ENCODE measurements at places on chromosomes 3 and 15. TPM values are rescaled to one million over a fixed set of nuclear protein-coding genes. Genes with fewer than 3 reads are reported as not detected.

DNA sequence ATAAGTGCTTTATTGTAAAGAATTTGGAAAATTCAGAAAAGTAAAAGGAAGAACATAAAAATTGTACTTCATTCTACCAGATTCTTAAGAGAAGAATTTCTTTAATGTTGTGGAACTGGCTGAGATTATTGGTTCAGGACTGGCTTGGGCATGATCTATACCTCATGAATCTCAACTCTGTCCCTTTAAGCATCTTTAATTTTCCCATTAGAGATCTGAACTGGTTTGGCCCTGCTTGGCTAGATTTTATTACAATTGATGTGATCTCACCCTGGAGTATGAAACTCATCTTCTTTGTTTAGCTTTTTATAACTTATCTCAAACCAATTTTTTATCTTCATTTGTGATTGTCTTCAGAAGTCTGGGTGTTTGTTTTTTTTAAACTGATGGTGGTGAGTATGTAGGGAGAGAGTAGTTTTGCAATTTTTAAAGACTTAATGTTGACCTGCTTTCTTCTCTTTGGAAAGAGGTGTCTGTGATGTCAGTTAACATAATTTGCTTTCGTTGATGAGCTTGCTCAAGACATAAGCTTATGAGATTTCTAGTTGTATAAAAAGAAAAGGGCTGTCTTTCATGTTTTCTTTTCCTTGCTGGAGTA, 61.9 kb downstream of the ZNF609 start:
- DNase-seq = no peak
- H3K4me3 ChIP-seq = no peak overlapping the region

DNA sequence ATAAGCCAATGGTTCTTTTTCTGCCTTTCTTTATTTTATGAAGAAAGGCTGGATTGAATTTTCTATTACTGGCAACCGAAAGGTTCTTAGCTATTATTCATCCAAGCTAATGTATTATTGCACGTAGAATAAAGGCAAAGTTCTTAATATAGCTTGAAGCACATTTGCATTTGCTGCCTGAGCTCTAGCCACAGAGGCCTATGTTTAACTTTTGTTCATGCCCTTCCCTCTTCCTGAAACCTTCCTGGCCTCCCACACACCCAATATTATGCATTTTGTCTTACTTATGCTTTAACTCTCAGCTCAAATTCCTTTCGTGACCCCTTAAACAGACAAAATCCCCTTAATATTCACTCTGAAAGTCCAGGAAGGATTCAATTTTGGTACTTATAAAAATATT, 71.0 kb upstream of the ZNF280D start:
- H3K4me3 ChIP-seq = no peak overlapping the region
- H3K36me3 ChIP-seq = no peaks in the 10 kb centered on the region
- H3K4me1 ChIP-seq = no peaks in the 10 kb centered on the region
- DNase-seq = no peak
- no peaks in the 10 kb centered on the region for H3K27me3 ChIP-seq

Gene CLDN18
- total RNA-seq = not detected

Gene FBXL2
- total RNA-seq = 16.6 TPM

Gene COPB2
- total RNA-seq = 137 TPM

Gene LRRC31
- total RNA-seq = 1.1 TPM

GRCh38 chr15:37135225-37135624, 34.9 kb upstream of the MEIS2 start:
- no peaks in the 10 kb centered on the region for H3K4me1 ChIP-seq
- no peak overlapping the region for H3K27ac ChIP-seq
- DNase-seq = no peak

DNA sequence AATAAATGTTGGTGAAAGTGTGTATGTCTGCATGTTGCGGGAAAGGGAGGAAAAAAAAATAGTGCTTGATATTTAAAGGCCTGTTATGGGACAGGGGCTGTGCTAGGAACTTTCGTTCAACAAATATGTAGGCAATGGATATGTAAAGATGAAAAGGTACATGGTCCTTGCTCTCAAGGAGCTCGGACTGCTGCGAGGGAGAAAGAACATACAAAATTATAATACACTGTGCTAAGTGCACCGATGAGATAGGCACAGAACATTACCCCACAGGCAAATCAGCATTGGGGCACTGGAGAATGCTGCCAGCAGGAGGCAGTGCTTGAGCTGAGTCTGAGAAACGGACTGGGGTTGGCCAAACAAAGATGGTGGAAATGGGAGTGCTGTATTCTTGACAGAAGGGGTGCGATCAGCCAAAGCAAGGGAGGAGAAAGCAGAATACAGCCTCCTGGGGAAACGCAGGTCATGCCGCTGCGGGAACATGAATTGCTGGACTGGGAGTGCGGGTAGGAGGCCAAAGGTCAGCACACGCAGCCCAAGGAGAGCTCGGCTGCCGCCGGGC, 649 bp downstream of the C15orf40 start:
- H3K4me1 ChIP-seq = peaks cover 5% of the 10 kb centered on the region
- peak overlapping the region; percentile 82 for H3K27ac ChIP-seq
- H3K4me3 ChIP-seq = peak overlapping the region; percentile 98
- H3K27me3 ChIP-seq = no peaks in the 10 kb centered on the region
- H3K36me3 ChIP-seq = no peaks in the 10 kb centered on the region
- DNase-seq = peak; percentile 71

- no peak for DNase-seq
- no peak overlapping the region for H3K4me3 ChIP-seq
- H3K36me3 ChIP-seq = no peaks in the 10 kb centered on the region
- no peaks in the 10 kb centered on the region for H3K4me1 ChIP-seq
- H3K27ac ChIP-seq = no peak overlapping the region
- H3K27me3 ChIP-seq = no peaks in the 10 kb centered on the region
Observed at GRCh38 chr3:126781889-126782491, 78.0 kb downstream of the CHCHD6 start.

Gene CHRFAM7A
- total RNA-seq = 16.4 TPM

Gene GPR27
- total RNA-seq = 29.1 TPM

- H3K27me3 ChIP-seq = no peaks in the 10 kb centered on the region
- no peak overlapping the region for H3K4me3 ChIP-seq
- H3K4me1 ChIP-seq = no peaks in the 10 kb centered on the region
- H3K36me3 ChIP-seq = no peaks in the 10 kb centered on the region
Observed at GRCh38 chr3:124424396-124424795, 305.9 kb upstream of the UMPS start.

Data from prostate gland (tissue), 2 donors.